Skeletal muscle tissue (tissue), 5 donors: ENCODE measurements at places on chromosomes 16 and 17. TPM values are rescaled to one million over a fixed set of nuclear protein-coding genes. Genes with fewer than 3 reads are reported as not detected.

FBXL20 gene
- total RNA-seq = 6.3 TPM

SLC13A2 gene
- total RNA-seq = not detected

MT4 gene
- not detected for total RNA-seq

PRSS33 gene
- total RNA-seq = not detected

ZNF594 gene
- total RNA-seq = 8.9 TPM

GAS7 gene
- 58.5 TPM for total RNA-seq

CLDN6 gene
- total RNA-seq = not detected

RNF222 gene
- not detected for total RNA-seq

DPEP3 gene
- total RNA-seq = not detected

SLC35G6 gene
- not detected for total RNA-seq

GLP2R gene
- total RNA-seq = not detected

ITGAX gene
- total RNA-seq = 1.0 TPM

CA7 gene
- not detected for total RNA-seq

RAB26 gene
- total RNA-seq = not detected

JPH3 gene
- not detected for total RNA-seq

ARL5C gene
- total RNA-seq = under 0.01 TPM

PABPN1L gene
- total RNA-seq = not detected

DLX3 gene
- not detected for total RNA-seq

BCAR1 gene
- total RNA-seq = 19.3 TPM

GAST gene
- total RNA-seq = not detected

MYBBP1A gene
- total RNA-seq = 30.3 TPM

KRT40 gene
- total RNA-seq = 6.3 TPM

RNF135 gene
- 5.2 TPM for total RNA-seq

ZNF75A gene
- 23.5 TPM for total RNA-seq

CEP295NL gene
- total RNA-seq = 1.6 TPM

NEUROD2 gene
- total RNA-seq = not detected

TM4SF5 gene
- total RNA-seq = not detected

FOXF1 gene
- total RNA-seq = not detected

CTRL gene
- 1.0 TPM for total RNA-seq

COG7 gene
- total RNA-seq = 12.5 TPM

PRR15L gene
- not detected for total RNA-seq

CHP2 gene
- total RNA-seq = not detected

STAC2 gene
- not detected for total RNA-seq

DPEP1 gene
- total RNA-seq = not detected

KREMEN2 gene
- total RNA-seq = 1.6 TPM

IQCK gene
- total RNA-seq = 10.4 TPM

KRTAP9-8 gene
- total RNA-seq = not detected

IRX5 gene
- 2.1 TPM for total RNA-seq

BCKDK gene
- 8.9 TPM for total RNA-seq

MYO15A gene
- total RNA-seq = 0.52 TPM

CES4A gene
- total RNA-seq = 1.0 TPM
